ENCODE measurements at places on chromosomes 2 and 18.
A peak's percentile ranks its signal among the peaks of the same experiment; 100 is the strongest.

DNA sequence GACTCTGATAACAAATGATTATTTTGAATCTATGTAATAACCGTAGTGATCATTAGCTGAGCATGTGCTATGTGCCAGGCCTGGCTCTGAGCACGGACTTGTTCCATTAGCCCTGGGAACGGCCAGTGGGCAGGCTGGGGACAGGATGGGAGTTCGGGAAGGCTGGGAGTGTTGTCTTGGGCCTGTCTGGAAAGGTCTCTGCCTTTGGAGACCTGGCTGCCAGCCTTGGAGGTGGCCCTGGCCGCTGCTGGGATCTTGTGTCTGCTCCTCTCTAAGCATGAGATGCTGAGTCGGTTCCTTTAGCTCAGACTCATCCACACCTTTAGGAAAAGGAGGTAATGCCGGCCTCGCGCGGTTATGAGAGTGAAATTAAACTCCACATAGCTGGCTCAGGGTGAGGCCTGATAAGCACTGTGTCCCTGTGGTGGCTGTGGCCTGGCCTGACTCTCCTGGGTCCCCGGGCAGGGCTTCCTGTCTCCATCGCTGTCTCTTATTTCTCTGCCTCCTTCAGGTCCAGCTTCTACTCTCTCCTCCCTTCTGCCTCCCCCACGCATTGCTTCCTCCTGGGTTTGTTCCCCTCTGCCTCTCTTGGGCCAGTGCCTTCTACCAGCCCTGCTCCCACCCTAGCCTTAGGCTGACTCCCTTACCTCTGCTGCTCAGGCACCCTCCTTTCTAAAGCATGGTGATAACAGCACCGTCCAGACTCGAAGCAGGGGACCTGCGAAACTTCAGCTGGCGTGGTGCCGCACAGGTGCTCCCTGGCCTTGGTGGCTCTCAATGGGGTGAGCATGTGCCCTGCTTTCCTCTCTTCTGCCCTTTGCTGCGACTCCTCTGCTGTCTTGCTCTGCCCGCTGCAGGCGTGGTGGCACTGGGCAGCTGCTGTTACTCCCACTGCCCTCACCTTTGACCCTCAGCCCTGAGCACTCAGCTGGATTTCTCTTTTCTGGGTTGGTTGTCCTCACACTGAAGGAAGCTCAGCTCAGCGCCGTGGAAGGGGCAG, 41.8 kb downstream of the NCK2 start:
- no peak for DNase-seq

GRCh38 chr2:171181064-171182049, 20.7 kb upstream of the TLK1 start:
- DNase-seq, result no peak

- no peak for DNase-seq
Observed at GRCh38 chr18:23822590-23823385, 133.5 kb downstream of the LAMA3 start.

DNA sequence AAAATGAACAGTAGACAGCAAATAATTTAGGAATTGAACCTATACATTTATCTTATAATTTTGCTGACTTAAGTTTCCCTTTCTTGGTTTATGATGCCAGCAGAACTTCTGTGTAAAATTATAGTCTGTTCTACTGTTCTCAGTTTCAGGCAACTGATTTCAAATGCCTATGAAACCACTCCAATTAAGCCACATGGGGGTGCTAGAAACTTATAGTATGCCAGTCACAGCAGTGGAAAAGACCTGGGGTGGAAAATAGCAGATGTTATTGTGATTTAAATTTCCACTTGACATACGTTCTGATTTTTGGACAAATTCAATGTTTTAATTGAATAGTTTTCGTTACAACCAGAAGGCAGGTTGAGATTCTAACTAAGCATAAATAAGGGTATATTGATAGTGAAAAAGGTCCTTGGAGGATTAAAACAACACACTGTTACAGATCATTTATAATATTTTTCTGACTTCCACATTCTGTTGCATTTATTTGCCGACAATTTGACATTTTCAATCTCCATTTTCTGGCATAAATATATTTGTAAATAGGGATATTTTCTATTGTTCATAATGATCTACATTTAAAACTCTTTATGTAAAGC, 61.4 kb downstream of the CPS1 start:
- peak; percentile 1 for DNase-seq

DNA sequence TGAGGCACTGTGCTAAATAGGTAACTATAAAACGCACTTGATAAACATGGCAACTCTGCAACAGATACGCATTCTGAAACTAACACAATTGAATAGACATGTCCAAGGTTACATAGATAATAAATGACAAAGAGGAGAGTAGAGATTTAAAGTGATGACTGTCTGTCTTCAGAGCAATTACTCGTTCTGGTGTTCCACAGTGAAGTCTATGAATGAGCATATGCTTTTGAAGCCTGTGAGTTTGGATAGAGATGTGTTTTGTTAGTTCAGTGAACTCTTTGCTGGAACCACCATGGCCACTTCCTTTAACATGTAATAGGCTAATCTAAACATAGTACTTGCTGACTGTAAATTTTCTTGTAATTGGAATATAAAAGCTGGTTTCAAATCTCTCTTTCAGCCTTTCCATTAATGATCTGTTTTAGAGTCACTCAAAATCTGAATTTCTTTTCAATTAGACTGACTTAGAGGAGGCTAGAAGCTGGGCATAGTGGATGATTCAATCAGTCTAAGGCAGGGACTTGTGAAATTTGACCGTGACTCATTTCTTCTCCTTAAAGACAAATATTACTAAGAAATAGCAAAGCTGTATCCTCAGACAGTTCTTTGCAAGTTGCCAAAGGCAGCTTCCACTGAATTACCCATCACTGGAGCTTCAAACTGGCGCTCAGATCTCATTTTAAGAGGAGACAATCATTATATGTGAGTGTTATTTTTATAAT, 1130.1 kb upstream of the CELF4 start:
- no peak for DNase-seq

- DNase-seq, result peak; percentile 71
Observed at GRCh38 chr2:197915548-197916265, 111.3 kb downstream of the PLCL1 start.

DNA sequence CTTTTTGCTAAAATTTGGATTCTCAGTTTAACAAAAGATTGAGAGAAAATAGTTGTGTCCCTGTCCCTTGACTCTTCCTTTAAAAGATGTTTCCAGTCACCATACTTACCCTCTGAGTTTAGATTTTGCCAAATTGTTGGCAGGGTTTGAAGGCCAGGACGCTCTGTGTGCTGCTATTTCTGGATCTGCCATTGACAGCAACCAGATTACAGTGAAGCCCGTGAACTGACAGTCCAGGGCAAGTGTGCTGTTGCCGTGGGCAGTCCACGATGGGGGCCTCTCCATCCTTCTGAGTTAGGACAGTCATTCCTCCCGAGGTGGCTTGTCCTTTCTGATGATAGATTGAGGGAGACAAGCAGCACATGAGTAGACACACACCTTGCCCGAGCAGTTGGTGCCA, 89.9 kb downstream of the PTPRM start:
- no peak for DNase-seq

DNA sequence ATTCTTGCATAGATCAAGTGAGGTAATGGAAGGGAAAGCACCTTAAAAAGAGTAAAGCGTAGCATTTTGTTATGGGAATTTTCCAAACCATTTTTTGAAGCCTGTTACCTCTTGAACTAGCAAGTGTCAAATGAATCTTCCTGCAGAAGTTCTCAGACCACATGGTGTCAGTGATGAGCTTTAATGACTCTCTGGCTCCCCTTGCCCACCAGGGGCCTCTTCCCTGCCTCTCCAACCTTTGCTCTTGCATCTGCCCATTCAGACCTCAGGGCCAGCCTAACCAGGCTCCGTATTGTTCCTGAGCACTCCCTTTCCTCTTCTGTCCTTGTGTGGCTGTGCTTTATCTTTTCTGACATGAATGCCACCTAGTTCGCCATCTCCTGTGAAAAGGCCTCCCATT, 155.9 kb downstream of the DIS3L2 start:
- no peak for DNase-seq

DNA sequence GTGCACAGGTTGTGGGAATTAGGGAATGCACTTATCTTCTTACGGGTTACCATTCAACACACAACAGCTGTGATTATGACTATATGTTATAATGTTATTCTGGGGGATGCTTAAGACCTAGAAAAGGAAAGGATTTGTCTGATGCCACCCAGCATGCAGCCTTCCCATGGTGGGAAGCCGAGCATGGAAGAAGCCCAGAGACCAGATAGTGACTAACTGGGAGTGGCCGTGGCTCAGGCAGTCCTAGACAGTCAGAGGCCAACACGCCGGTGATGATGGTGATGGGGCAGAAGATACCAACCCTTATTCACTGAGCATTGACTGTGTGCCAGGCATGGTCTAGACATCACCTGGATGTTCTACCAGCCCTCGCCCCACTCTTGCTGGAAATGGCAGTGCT, 35.9 kb downstream of the CYRIA start:
- no peak for DNase-seq

GRCh38 chr2:226429476-226429875, 370.1 kb downstream of the IRS1 start:
- no peak for DNase-seq

DNA sequence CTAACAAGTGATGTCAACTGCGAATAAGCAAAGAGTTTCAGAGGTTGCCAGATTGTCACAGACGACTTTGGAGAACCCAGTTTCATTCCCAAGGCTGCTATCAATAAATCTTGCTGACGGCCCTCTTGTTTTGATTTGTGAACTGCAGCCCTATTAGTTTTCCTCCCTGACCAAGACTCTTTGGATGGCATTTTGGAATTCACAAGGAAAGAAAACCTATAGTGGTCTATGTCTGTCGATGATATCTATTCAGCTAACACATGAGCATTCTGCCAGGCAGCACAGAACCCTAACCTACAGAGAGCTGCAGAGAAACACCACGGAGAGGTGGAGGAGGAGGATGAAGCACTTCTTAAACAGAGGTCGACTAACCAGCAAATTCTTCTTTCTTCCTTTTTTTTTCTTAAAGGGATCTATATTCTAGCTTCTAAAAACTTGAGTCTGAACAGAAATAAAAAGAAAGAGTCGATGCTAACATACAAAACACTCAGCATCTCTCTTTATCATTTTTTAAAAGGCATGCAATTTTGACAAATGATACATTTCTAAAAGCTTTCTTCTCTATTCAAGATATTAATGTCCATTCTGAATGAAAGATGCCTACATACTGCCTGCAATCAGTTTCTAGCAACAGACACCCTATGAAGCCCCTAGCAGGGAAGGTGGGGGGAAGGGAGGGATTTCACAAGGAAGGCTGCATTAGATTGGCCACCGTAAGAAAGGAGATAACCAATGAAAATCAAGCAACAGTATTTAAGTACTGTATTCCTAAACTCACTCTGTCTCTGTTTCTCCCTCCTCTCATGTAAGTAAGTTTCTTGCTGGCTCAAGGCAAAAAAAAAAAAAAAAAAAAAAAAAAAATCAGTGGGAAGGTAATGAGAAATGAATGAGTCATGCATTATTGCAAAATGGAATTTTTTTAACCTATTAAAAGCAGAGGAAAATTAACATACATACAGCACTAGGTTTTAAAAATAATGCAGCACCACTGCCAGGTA, 83.0 kb upstream of the CHRNA1 start:
- peak; percentile 46 for DNase-seq

- DNase-seq, result peak; percentile 97
Observed at GRCh38 chr18:62452280-62452831, 70.5 kb upstream of the ZCCHC2 start.

GRCh38 chr2:71506222-71507153, 53.1 kb downstream of the DYSF start:
- DNase-seq, result no peak

DNA sequence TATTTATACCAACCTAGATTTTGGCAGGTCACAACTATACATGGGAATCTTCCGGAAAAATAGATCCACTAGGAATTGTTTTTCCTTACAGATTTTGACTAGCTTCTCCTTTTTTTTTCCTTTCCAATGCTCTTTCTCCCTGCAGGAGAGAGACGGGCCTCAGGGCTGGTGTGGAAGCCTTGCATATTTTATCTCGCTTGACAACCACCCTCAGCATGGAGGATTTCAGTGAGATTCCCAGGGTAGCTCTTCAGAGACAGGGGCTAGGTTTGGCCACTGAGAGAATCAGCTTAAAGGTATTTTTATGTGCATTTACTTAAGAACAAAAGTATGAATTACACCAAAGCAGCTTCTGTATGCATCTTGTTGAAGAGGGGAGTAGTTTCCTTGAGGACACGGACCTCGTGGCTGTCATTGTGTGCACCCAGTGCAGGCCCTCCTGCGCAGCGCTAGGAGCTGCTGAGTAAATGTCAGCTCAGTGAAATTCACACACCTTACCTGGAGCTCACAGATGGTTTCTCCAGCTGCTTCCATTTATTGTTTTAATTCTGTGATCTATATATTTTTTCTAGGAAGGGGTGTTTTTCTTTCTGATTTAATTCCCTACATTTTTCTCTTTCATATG, 54.4 kb downstream of the TRAPPC12 start:
- DNase-seq, result no peak

DNA sequence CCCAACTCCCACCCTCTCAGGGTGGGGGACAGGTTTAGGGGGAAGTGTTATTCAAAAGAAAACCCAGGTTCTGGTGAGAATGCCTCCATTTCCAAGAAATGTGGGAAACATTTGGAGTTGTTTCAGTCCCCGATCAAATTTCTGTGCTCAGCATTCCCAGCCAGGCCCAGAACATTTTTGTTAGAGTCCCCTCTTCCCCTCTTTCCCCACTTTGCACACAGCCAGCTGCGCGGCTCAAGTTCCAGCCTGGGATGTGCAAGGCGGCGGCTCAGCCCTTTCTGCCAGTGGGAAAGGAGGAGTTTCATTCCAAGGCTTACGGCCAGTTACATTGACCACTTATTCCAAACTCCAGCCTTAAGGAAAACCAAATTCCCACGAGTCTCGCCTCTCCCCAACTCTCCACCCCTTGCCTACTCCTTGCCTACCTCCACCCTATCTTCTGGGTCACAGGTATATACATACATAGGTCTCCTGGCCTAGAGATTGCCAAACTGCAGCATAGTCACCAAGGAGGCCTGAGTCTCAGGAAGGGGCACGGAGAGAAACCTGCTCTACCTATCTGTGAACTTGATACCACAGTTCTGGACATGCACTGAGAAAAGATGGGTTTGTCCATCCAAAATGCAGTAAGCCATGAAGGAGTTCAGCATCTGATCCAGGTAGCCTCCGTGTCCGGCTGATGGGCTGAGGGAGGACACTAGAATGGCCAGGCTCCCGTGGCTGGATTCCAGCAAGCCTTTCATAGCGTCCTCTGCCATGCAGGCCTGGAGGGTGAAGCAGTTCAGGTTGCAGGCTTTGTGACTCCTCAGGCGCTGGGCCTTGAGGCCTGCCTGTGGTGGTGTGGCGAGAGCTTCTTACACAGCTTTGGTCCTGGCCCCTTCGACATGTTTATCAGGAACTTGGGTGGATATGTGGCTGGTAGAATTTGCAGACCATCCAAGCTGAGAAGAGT, 154.5 kb downstream of the ZFP36L2 start:
- DNase-seq, result no peak

- DNase-seq, result no peak
Observed at GRCh38 chr2:44126106-44126797, 42.4 kb upstream of the PPM1B start.

- no peak for DNase-seq
Observed at GRCh38 chr2:45793305-45793962, 142.0 kb downstream of the PRKCE start.

DNA sequence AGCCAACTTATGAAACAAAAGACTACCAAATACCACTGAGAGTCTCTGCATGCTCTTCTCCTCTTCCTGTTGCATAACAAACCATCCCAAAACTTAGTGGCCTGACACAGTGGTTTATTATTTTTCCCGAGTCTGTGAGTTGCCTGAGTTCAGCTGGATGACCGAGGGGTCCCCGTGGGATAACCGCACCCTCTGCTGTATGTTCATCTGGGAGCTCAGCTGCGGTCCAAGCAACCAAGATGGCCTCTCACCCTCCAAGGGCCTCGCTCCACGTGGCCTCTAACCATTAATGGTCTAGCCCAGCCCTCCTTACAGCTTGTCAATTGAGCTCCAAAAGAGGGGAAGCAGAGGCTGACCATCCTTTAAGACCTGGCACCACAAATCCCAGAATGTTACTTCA, 17.1 kb downstream of the ITM2C start:
- no peak for DNase-seq

Data from inflammatory macrophage treated with lipopolysaccharide for 1 hour (primary cell).